ENCODE measurements at places on chromosomes 6 and 20.

DNA sequence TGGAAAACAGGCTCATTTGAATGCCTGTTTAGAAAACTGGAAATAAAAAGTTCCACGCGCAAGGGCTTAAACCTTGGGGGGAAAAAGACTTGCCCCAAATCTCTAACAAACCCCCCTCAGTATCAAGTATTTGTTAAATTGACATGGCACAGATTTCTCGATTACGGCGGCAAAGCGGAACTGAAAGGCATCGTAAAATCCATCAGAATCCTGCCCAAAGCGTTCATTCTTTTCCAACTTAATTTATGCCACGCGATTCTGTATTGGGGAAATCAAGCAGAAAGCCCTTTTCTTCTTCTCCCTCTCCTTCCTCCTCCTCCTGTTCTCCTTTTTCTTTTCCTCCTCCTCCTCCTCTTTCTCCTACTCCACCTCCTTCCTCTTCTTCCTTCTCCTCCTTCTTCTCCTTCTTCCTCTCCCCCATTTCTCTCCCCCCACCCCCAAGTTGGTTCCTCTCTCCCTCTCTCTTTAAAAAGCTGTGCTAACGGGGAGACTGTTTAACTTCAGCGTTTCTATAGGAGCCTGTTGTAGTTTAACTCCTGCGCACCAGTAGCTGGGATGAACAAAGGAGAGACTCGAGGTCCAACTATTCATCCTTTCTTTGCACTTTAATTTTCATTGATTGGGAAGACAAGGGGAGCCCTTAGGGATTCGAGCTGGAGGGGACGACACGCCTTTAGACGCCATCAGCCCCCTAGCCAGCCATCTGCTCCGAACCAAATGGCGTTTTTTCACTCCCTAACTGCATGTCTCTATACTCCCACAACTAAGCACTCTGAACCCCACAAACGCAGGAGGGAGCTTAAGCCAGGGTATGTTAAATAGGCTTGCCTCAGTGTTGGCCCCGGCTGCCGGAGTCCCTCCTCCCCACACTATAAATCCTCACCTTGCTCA, 2.7 kb upstream of the DLL1 start:
- no peak for DNase-seq

GRCh38 chr6:97136626-97137358, 146.2 kb downstream of the MMS22L start:
- no peak for DNase-seq

DNA sequence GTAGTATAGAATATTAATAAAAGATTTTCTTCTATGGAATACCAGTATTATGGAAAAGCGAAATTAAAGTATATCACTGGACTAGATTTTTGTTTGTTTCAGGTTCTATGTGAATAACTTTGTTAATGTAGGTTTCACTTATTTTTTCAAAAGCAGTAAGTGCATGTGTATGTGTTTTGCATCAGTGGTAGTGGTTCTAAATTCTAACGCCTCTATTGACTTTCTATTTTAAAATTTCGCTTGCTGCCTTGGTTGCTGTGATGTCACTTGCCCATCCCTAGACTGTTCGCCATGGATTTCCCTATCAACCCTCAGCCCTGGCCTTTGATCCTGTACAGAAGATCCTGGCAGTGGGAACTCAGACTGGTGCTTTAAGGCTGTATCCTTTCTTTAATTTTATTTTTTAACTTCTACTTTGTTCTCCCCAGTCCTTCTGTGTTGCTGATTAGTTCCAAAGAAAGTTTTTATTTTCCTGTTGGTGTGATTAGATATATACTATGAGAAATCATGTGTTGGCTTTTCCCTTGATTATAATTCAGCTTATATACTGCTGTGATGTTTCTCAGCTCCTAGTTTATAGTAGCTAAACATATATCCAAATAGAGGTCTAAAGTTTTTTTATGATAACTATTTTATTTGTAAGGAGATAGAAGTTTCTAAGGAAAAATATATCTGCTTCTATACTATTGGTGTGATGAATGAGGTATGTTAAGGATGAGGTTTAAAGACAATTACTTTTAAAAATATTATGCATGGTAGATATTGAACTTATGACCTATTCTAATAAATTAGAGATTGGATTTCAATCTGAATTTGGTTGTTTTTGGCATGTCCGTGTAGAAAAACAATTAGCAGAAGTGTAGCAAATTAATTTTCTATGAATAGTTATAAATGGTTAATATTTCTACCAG, 1.7 kb downstream of the STXBP5 start:
- no peak for DNase-seq

DNA sequence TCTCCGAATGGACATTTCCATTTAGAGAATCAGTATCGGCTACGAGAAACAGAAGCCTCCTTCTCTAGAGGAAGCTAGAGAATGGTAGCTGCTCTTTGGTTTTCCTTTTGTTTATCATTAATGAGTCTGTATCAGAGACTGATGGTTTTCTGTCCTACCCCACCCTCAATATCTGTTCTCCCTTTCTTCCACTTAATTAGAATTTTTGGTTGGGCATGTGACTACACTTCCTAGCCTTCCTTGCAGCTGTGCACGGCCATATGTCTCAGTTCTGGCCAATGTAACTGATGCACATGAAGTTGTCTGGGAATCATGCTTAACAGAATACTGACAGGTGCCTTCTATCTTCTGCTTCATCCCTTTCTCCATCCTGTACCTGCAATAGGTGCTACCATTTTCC, 19.0 kb downstream of the RNF24 start:
- DNase-seq = no peak

DNA sequence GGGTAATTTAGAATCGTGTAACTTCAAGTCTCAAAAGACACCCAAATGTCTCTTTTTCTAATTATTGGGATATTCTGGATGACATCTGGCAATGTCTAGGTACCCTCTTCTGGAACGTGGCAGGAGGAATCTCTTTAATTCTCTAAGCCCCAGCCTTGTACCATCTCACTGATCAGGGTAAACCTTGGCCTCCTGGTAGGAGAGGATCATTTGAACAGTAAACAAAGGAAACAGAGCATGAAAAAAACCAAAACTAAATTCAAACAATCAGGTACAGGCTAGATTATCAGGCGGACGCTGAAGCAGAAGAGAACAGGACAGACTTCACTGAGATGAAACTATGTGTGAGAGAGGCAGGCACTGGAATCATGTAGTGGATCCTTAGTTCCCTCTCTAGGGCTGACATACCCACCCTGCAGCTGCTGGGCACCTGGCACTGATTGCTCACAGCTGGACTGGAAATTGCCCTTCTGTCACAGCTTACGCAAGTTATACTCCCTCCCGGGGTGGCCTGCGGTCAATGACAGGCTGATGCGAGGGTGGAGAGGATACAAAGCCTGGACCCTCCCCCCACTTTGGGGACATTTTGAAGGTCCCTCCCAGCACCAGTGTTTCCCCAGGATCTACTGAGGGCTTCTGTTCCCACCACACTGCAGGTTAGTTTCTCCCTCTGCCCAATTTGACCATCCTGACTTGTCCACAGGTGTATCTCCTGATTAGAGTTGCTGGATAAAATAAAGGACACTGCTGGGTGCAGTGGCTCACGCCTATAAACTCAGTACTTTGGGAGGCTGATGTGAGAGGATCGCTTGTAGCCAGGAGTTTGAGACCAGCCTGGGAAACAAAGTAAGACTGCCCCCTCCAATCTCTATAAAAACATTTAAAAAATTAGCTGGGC, 20.6 kb upstream of the ZBTB24 start:
- no peak for DNase-seq

DNA sequence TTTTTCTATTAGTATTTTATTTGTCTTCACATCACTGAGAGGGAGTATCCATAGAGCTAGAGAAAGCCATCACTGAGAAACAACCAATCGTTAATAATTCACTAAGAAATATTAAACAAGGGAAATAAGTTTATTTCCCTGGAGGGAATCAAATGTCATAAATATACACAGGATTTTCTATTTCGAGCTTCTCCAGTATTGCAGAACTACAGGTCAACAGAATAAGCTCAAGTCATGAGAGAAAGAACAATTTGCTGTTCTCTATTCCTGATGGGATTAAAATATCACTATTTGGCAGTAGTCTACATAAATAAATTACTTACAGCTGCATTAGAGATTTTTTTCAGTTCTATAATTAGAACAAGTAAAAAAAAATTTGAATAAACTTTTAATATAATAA, 2.2 kb upstream of the FAM162B start:
- DNase-seq = peak; percentile 25

DNA sequence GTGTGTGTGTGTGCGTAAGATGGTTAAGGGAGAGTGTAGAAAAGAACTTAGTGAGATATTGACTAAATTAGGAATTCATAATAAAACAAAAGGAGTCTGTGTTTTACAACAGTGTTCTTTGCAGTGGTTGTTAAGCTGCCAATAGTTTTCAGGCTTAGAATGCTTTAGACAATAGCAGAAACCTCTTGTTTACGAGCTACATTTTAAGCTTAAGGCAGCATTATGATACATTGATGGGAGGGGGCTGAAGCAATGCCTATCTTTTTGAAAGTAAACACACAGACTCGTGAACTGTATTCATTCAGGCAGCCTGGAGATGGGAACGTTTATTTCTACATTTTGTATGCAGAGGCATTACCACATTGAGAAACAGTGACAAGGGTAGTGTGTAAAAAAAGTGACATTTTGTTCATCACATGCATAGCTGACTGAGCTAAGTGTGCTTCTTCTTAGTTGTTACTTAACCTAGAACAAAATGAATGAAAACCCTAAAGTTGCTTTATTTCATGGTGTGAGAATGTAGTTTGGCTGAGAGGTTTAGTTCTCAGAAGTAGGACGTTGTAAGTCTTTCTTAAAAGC, 21.2 kb downstream of the CLVS2 start:
- DNase-seq = no peak
